WTC11 (cell line): ENCODE measurements at places on chromosomes 13 and 19. TPM values are rescaled to one million over a fixed set of nuclear protein-coding genes. Genes with fewer than 3 reads are reported as not detected.

Gene SLC8A2
- total RNA-seq = 6.5 to 8.5 TPM (median 6.8 TPM) in 3 replicates

DNA sequence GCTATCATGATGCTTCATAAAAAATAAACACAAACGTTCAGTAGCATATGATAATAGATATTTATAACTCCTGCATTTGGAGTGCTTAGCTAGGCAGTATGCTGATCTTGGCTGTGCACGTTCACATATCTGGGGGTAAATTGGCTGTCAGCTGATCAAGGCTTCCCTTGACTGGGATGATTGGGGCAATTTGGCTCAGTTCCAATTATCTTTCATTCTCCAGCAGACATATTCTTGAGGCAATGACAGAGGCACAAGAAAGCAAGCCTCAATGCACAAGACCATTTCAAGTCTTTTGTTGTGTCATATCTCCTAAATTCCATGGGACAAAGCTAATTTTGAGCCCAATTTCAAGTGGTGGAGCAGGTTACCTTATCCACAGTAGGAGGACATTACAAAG lies 142.0 kb downstream of the DLEU7 start:
- no peak for DNase-seq

GRCh38 chr19:43305642-43306041 lies 36.3 kb upstream of the PSG9 start:
- DNase-seq = no peak

DNA sequence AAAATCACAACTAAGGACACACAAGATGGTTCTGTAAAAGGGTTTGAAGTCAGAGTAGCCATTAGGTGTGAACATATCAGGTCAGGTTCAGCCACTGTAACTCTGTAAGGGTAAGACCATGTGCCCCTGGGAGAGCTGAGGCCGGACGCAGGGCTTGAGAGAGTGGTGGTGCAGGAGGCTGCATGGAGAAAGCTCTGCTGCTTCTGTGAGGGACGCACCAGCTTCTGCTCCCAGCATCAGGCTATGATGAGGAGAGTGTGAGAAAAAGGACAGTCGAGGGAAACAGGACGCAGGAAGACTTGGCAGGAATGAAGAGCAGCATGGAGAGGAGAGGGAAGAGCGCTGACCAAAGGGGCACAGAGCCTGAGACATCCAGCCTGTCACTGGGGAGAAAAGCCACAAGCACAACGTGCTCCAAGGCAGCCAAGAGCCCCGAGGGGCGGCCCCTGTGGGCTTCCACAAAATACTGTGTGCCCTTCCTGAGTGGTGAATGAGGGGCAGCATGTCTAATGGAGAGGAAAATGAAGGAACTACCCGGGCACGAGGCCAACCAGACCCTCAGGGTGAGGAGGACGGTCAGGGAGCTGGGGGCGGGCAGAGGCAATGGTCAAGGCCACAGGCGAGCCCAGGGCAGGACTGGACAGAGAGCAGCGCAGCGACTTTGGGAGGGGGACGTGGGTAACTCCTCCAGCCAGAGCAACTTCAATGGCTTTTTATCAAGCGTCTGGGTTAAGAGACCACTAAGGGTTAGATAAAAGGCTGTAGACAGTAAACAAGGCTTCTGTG lies 107.7 kb downstream of the COL4A1 start:
- no peak for DNase-seq

DNA sequence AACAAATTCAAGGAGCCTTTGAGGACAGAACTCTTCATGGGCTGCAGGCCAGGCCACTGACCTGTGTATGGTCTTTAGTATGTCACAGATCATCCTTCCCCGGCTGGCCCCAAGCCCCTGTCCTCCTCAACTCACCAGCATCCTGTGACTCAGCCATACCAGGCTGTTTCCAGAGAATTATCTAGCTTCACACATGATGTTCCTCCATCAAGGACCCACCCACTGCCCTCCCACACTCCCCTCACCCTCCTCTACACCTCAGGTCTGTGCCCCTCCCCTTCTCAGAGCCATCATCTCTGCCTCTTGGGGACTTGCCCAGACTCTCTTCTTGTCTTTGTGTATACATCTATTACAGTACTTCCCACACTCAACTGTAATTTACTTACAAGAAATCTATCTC lies 14.7 kb downstream of the DCT start:
- DNase-seq = no peak

GRCh38 chr13:21537105-21537504 lies 66.9 kb downstream of the MICU2 start:
- no peak for DNase-seq
